ENCODE measurements at places on chromosomes 2 and 18. TPM values are rescaled to one million over a fixed set of nuclear protein-coding genes. Genes with fewer than 3 reads are reported as not detected.

The ALPP gene
- total RNA-seq = not detected

The CCL20 gene
- not detected for total RNA-seq

The CELF4 gene
- total RNA-seq = not detected

The ATP6V1C2 gene
- total RNA-seq = not detected

The BOLL gene
- total RNA-seq = not detected

The PLEKHH2 gene
- total RNA-seq = 2.3 TPM

The ALLC gene
- total RNA-seq = not detected

The GPR148 gene
- not detected for total RNA-seq

The EMILIN2 gene
- total RNA-seq = 38.3 TPM

The ARL6IP6 gene
- total RNA-seq = 41.3 TPM

The ST6GAL2 gene
- total RNA-seq = not detected

The IL36G gene
- not detected for total RNA-seq

The SYT4 gene
- not detected for total RNA-seq

The ANAPC1 gene
- 80.6 TPM for total RNA-seq

The HADHB gene
- 56.9 TPM for total RNA-seq

The NEB gene
- total RNA-seq = 0.64 TPM

The FSIP2 gene
- 0.05 TPM for total RNA-seq

The RBM44 gene
- 0.93 TPM for total RNA-seq

The SERPINB4 gene
- not detected for total RNA-seq

The MBOAT2 gene
- total RNA-seq = 7.0 TPM

The CNNM3 gene
- 31.1 TPM for total RNA-seq

The DSC3 gene
- not detected for total RNA-seq
